ENCODE measurements at places on chromosomes 4 and X.

GRCh38 chrX:20477219-20477618, 210.5 kb upstream of the RPS6KA3 start:
- DNase-seq: no peak

DNA sequence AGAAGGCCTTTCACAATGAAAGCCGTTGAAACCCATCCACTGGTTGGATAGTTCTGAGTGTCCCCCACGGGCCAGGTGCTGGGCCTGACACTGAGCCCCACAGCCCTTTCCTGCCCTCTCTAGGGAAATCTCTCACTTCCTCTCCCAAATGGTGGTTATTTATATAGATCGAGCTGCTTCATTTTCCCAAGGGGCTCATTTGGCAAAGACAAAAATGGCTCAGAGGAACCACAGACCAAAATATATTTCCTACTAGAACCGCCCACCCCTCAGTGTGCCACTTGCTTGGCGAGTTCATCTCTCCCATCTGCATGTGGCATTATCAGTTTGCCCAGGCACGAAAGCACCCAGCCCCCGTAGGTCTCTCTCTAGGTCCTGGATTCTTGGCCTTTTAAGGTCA, 53.3 kb upstream of the STIM2 start:
- DNase-seq: no peak

DNA sequence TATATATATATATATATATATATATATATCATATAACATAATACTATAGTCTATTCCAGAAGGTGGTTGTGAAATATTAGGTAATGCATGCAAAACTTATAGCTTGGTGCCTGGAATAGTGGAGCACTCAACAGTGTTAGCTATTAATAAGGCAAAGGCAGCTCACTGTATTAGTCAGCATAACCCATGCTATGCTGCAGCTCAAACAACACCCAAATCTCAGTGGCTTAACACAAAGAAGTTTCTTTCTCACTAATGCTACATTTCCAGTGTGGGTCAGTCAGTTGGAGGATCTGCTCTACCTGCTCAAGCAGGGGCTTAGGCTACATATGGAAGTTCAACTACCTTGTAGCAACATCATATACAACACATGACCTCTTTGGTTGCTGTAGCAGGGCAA, 5.2 kb upstream of the RPGR start:
- DNase-seq: no peak

GRCh38 chr4:10260777-10261176, 144.2 kb upstream of the WDR1 start:
- DNase-seq: no peak

DNA sequence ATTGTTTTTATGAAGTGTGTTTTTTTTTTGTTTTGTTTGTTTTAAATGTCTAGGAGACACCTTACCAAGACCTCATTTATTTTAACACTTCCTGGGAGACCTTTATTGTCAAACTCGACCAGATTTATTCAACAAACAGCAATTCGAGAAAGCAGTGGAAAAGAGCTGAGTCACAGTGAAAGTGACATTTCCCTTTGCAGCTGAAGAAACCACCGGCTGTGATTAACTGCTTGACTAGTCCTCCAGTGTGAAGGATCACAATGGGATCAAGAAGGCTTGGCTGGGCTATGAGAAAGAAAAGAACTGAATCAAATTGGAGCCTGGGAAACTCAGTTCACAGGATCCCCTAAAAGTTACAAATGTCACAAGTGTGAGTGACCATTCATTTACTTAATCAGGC, 11.9 kb upstream of the ADH7 start:
- no peak for DNase-seq

GRCh38 chr4:67158666-67159065, 386.6 kb downstream of the CENPC start:
- no peak for DNase-seq

- DNase-seq: no peak
Observed at GRCh38 chr4:55069248-55069647, 56.1 kb downstream of the KDR start.

GRCh38 chr4:139808381-139808807, 142.8 kb downstream of the MGST2 start:
- DNase-seq: no peak

DNA sequence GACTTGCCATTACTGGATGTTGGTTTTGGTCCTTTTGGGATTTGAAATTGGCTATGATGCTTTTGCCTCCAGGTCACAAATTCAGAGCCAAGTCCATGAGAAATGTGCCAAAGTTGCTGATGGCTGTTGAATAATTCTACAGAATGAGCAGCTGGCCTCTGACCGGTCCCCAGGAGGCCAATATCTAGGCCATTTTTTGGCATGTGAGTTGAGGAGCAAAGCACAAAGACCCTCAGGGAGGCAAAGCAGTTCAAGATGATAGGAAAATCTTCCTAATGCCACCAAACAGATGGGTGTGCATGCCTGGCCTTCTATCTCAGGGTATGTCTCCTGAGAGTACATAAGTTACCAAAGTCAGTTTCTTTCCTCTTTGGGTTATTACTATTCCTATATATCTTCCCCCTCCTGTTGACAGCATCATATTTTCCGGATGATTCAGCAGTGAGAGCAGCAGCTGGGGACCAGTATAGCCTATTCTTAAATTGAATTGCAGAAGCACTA, 44.4 kb downstream of the SEL1L3 start:
- no peak for DNase-seq

DNA sequence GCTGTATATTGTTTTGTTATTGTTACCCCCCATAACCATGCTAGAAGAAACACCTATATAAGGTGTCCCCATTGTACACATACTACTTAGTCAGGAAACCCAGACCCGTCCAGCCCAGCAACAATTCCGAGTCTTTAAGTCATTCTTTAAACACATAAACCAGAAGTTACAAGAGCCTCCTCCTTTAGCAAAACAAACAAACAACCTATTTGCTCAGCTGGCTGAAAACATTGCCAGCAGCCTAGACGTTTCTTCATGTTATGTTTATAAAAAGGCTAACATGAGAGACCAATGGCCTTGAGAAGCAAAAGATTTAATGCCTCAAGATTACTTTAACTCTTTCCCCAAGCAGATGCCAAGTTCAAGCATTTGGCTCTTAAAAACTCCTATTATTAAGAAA, 1.4 kb downstream of the ACOX3 start:
- no peak for DNase-seq

GRCh38 chrX:15465347-15465746, 27.8 kb downstream of the PIR start:
- no peak for DNase-seq

GRCh38 chr4:41061482-41062185, 152.7 kb downstream of the APBB2 start:
- no peak for DNase-seq

- DNase-seq: no peak
Observed at GRCh38 chr4:155025762-155026457, 182.5 kb upstream of the NPY2R start.
